Activated T-cell treated with anti-CD3 and anti-CD28 coated beads, Interleukin-2, amount 50 U/mL, for 4 hours (primary cell): ENCODE measurements at places on chromosomes 5 and 9. TPM values are rescaled to one million over a fixed set of nuclear protein-coding genes. Genes with fewer than 3 reads are reported as not detected.

GRCh38 chr9:83792746-83793145, 24.8 kb downstream of the GKAP1 start:
- no peak for DNase-seq

DNA sequence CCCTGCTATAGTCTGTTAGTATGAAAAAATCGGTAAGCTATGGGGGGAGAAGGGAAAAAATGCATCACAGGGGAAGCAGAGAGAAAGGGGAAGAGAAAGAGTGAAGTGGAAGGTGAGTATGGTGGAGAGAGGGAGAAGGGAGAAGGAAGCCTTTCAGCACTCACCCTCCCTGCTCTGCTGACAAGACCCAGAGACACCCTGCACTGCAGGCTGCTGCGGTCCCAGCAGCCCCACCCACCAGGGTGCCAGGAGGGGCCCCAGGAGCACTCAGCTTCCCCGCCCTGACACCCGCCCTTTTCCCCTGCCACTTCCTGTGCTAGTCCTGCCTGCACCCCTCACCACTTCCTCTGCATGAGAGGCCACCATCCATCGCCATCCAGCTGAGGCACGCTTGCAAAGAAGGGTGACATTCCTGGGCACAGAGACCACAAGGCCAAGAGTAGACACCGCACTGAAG, 12.7 kb downstream of the STK10 start:
- peak; percentile 80 for DNase-seq

- no peak for DNase-seq
Observed at GRCh38 chr9:114497236-114497635, 8.0 kb downstream of the WHRN start.

DNA sequence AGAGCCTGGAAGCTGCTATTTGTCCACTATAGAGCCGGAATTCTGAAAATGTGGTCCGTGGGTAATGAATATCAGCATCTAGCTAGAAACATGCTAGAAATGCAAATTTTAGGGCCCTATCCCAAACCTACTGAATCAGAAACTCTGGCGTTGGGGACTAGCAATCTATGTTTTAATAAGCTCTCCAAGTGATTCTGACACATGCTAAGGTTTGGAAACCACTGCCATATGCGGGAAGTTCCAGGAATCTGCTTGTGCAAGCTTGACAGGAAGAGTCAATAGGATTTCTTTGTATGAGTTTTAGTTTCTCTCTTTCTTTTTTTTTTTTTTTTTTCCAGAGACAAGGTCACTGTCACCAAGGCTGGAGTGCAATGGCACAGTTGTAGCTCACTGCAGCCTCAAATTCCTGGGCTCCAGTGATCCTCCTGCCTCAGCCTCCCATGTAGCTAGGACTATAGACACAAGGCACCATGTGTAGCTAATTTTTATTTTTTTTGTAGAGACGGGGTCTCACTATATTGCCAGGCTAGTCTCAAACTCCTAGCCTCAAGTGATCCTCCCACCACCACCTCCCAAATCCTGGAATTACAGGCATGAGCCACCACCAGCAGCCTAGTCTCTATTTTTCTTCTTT, 26.4 kb upstream of the CARNMT1 start:
- no peak for DNase-seq

DNA sequence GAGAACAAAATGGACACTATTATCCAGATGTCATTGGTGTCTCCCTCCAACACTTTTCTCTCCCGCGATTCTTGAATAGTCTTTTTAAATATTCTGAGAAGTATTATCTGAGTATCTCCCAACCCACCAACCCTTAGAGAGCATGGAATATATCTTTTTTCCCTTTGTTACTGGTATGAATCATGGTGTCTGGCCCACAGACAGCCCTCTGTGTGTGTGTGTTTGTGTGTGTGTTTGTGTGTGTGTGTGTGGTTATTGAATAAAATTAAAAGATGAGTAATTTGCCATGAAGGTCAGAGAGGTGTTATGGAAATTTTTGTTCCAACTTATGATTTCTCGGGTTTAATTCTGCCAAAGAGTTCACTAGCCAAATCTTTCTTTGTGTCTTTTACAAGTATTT, 47.7 kb downstream of the CAMK4 start:
- DNase-seq, result no peak

DNA sequence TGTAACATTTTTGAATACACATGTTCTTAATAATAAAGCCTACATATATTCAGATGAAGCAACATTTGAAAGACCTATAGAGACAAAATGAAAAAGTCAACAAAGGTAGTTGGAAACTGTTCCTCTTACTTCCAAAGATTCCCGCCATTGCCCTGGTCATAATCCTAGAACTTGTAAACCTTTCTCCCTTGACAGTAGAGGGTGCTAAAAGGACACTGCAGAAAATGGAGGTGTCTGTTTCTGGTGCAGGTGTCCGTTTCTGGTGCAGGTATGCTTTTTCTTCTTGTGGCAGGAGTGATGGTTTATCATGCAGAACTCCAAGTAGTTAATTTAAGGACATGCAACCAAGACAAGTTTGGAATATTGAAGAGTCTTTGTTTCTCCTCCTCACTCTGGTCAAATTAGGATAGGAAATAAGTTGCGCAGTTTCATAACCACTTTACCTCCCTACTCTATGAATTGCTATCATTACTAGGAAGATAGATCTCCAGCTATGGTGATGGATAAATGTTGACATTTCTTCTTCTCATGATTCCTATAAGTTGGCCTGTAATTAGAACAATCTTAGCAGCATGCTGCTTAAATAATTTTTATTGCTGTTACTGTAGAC, 56.0 kb upstream of the FAM174A start:
- DNase-seq, result no peak

NIPAL4 gene
- total RNA-seq, result 3.8 TPM

LIX1 gene
- not detected for total RNA-seq

SPAG8 gene
- 0.40 TPM for total RNA-seq

NDUFS6 gene
- total RNA-seq, result 61.4 TPM

ARL10 gene
- 7.9 TPM for total RNA-seq
